ENCODE measurements at places on chromosomes 3 and 15.

DNA sequence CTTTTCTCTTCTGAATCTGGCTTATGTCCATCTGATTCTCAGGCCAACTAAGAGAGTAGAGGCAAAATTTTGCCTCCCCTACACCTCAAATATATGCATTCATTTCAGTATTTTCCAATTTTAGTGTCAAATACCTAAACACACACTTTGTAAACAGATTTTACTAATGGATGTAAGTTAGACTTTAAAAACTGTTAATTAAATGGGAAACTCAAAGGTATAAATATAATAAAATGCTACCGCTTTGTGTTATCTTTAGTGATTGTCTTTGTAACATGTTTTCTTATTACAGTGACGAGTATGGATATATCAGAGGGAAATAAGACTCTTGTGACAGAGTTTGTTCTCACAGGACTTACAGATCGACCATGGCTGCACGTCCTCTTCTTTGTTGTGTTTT is at the start of gene OR5AC2:
TSS of gene OR5AC2 (plus strand) at position 301 of the 400 bp plus-strand sequence. CDS start at position 301, 0 bp downstream.
- DNase-seq, result no peak

DNA sequence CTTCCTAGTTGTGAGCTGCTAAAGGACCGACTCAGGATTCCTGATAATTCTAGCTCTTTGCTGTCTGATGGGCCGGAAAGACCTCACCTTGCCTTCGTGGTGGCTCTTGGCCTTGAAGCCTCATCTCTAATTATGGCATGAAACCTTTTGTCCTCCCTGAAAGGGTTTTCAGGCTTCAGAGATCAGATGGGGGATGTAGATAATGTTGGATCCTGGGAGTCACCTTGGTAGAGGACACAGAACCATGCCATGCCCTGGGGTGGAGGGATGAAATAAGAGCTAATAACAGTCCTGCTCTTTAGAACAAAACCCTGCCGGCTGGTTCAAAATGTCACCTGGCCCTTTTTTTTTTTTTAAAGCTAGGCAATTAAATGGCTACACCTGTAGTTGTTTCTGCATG is 50.8 kb upstream of the SYN2 start:
- peak; percentile 88 for DNase-seq

DNA sequence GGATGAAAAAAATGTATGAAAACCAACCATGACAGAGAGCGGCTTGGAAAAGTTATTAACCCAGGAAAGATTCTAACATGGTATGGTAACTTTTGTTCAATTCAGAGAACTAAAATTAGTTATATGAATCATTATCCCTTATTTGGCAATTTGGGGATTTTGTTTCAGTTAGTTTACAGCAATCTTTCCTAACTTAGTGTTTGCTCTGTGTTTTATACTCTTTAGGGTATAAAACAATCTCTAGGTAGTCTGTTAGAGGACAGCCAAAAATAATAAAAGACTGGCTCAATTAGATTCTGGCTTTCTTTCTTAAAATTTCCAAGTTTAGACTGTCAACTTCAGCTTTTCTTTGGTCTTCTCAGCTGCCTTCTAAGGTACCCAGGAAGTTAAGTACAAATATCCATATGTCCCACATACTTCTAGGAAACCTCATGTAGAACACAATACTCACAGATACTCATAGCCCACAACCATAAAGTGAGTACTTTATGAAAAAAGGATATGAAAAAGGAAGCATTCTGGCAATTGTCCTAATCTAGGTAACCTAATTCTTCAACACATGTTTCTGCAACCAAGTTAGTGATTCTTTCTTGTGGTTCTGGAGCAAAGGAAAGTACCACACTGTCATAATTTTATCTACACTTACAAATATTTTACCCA is 849.3 kb downstream of the ROBO1 start:
- DNase-seq, result no peak

GRCh38 chr15:64845831-64846595 is 4.3 kb downstream of the PLEKHO2 start:
- DNase-seq, result no peak

- no peak for DNase-seq
Measured at GRCh38 chr15:82051664-82052063, 5.8 kb upstream of the MEX3B start.

- peak; percentile 96 for DNase-seq
Measured at GRCh38 chr3:122977746-122978466, 49.7 kb downstream of the SEMA5B start.
